ENCODE measurements at places on chromosomes 7 and 10.
A peak's percentile ranks its signal among the peaks of the same experiment; 100 is the strongest.

DNA sequence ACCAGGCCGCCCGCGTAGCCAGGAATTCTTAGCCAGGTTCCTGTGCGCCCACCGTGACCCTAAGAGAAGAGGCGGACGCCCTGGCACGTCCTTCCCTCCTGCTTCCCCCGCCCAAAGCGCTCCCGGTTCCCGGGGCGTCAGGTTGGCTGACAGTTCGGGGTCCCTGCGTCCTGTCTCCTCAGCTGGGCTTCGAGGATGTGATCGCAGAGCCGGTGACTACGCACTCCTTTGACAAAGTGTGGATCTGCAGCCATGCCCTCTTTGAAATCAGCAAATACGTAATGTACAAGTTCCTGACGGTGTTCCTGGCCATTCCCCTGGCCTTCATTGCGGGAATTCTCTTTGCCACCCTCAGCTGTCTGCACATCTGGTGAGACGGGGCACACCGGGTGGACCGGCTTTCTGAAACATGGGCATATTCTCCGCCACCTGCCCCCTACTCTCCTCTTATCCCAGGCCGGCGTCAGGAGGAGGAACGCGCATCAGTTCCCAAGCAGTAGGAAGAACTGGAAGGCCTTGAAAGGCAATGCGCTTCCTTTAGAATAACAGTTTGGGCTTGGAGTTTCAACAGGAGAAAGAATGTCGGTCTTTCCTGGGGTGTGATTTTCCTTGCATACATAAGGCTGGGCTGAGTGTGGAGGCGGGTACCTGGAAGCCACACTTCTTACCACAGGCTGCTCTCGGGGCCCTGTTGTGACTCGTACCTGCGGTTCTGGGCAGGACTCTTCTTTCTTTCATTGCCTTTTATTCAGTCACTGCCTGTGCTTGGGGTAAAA lies 728 bp downstream of the CAV2 start:
- no peak overlapping the region for H3K27ac ChIP-seq
- peak overlapping the region; percentile 39 for H3K4me3 ChIP-seq
- peaks cover 12% of the 10 kb centered on the region for H3K4me1 ChIP-seq
- DNase-seq = peak; percentile 33

GRCh38 chr7:57443567-57443966 lies 6.4 kb upstream of the ZNF716 start:
- H3K4me3 ChIP-seq = no peak overlapping the region
- no peaks in the 10 kb centered on the region for H3K4me1 ChIP-seq
- H3K27me3 ChIP-seq = no peaks in the 10 kb centered on the region
- no peak for DNase-seq
- no peaks in the 10 kb centered on the region for H3K36me3 ChIP-seq

GRCh38 chr10:96532523-96532922 lies 18.8 kb upstream of the TLL2 start:
- no peak for DNase-seq
- H3K27ac ChIP-seq = no peak overlapping the region
- H3K4me1 ChIP-seq = peaks cover 1% of the 10 kb centered on the region
- no peaks in the 10 kb centered on the region for H3K27me3 ChIP-seq
- no peak overlapping the region for H3K4me3 ChIP-seq
- H3K36me3 ChIP-seq = peaks cover 23% of the 10 kb centered on the region

GRCh38 chr7:134926396-134926795 lies 59.9 kb upstream of the AGBL3 start:
- no peak overlapping the region for H3K4me3 ChIP-seq
- no peaks in the 10 kb centered on the region for H3K36me3 ChIP-seq
- H3K27me3 ChIP-seq = no peaks in the 10 kb centered on the region
- H3K4me1 ChIP-seq = no peaks in the 10 kb centered on the region

- no peaks in the 10 kb centered on the region for H3K36me3 ChIP-seq
- no peak overlapping the region for H3K27ac ChIP-seq
- no peak overlapping the region for H3K4me3 ChIP-seq
- H3K4me1 ChIP-seq = peaks cover 6% of the 10 kb centered on the region
Measured at GRCh38 chr10:114925587-114926586, 12.1 kb upstream of the TRUB1 start.

DNA sequence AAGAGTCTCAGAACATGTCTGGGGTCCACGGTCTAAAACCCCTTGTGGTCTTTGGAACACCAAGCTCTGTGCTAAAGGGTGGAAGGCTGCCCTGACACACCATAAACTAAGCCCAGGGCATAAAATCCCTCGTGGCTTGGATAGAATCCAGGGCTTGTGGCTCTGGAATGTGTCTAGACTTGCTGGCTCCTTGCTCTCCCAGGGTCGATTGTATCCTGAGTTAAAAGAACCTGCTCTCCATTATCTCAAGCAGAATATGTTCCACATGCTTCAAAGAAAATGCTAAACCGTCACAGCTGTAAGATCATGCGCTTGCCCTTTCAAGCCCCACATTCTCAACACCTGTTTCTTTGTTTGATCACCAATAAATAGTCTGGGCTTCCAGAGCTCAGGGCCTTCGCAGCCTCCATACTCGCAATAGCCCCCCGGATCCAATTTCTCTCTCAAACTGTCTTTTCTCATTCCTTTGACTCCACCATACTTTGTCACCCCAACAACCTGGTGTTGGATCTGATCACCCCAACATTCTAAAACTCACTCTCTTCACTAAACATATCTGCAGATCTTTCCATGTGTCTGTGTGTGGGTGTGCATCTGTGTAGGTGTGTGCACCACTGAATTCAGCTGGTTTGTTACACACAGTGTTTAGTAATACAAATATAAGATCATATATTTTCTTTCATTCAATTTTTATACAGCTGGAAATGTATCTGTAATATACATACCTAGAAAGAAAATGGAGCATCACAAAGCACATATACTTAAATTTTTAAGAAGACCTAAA lies 238.5 kb downstream of the ZMYND11 start:
- no peaks in the 10 kb centered on the region for H3K27me3 ChIP-seq
- no peak for DNase-seq
- H3K4me3 ChIP-seq = no peak overlapping the region
- H3K36me3 ChIP-seq = no peaks in the 10 kb centered on the region
- peaks cover 13% of the 10 kb centered on the region for H3K4me1 ChIP-seq

DNA sequence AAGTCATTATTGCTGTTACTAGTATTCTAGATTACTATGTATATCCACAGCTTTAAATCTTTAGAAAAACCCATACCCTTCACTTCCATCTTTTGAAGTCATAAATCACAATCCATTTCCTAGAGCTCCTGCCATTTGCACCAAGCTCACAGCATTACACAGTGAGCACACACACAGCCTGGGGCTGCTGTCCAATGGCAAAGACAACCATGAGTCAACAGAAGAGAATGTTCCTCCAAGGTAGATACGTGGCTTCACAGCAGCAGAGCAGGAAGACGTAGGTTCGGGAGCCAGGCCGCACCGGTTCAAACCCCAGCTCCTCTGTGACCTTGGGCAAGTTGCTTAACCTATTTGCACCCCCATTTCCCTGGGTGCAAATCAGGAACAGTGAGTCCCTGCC lies 234.6 kb downstream of the DIP2C start:
- H3K27ac ChIP-seq = peak overlapping the region; percentile 78
- H3K36me3 ChIP-seq = peaks cover 2% of the 10 kb centered on the region
- peaks cover 38% of the 10 kb centered on the region for H3K4me1 ChIP-seq

DNA sequence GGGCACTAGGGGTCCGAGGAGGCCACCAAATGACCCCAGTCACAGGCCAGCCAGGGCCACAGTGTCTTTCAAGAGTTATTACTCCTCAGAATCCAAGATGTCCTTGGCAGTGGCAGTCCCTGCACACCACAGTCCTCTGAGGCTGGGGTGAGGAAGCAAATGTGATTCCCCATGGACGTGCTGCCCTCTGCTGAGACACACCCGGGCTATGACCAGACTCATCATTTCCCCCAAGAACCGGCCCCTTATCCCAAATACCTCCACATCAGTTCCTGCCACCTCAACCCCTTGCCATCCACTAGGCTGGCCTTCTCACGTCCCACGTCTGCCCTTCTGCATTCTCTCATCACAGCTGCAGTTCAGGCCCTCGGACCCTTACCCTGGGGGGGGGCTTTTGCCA lies 5.0 kb downstream of the PRKAG2 start:
- peaks cover 10% of the 10 kb centered on the region for H3K4me1 ChIP-seq
- H3K4me3 ChIP-seq = no peak overlapping the region
- H3K36me3 ChIP-seq = no peaks in the 10 kb centered on the region
- H3K27ac ChIP-seq = no peak overlapping the region
- no peak for DNase-seq
- no peaks in the 10 kb centered on the region for H3K27me3 ChIP-seq

- no peaks in the 10 kb centered on the region for H3K36me3 ChIP-seq
- H3K27ac ChIP-seq = no peak overlapping the region
- no peaks in the 10 kb centered on the region for H3K27me3 ChIP-seq
- H3K4me3 ChIP-seq = no peak overlapping the region
Measured at GRCh38 chr10:18497806-18498369, 153.5 kb downstream of the NSUN6 start.

GRCh38 chr7:132029369-132030085 lies 473.1 kb upstream of the PODXL start:
- H3K4me1 ChIP-seq = no peaks in the 10 kb centered on the region
- H3K4me3 ChIP-seq = no peak overlapping the region
- no peaks in the 10 kb centered on the region for H3K36me3 ChIP-seq
- no peak overlapping the region for H3K27ac ChIP-seq
- DNase-seq = no peak

DNA sequence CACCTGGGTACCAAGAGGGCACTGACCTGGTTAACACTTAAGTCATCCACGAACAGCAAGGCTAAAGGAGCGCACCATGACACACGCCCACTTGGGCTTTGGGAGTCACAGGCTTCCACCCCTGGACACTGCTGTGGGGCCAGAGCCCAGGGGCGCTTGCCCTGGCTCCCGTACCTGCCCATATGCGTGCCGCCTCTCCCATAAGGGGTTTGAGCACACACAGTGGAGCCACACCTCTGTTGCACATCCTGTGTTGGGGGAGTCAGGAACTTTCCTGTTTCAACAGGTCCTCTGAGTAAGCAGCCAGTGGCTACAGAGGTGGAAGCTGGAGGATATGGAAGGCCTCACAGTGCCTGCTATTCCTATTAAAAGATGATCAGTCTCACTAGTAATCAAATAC lies 152.0 kb downstream of the REEP3 start:
- H3K4me3 ChIP-seq = no peak overlapping the region
- no peak overlapping the region for H3K27ac ChIP-seq
- no peaks in the 10 kb centered on the region for H3K36me3 ChIP-seq

GRCh38 chr7:157409149-157409752 lies 72.4 kb downstream of the DNAJB6 start:
- H3K4me1 ChIP-seq = peaks cover 12% of the 10 kb centered on the region
- H3K36me3 ChIP-seq = no peaks in the 10 kb centered on the region
- DNase-seq = no peak
- H3K27me3 ChIP-seq = no peaks in the 10 kb centered on the region

DNA sequence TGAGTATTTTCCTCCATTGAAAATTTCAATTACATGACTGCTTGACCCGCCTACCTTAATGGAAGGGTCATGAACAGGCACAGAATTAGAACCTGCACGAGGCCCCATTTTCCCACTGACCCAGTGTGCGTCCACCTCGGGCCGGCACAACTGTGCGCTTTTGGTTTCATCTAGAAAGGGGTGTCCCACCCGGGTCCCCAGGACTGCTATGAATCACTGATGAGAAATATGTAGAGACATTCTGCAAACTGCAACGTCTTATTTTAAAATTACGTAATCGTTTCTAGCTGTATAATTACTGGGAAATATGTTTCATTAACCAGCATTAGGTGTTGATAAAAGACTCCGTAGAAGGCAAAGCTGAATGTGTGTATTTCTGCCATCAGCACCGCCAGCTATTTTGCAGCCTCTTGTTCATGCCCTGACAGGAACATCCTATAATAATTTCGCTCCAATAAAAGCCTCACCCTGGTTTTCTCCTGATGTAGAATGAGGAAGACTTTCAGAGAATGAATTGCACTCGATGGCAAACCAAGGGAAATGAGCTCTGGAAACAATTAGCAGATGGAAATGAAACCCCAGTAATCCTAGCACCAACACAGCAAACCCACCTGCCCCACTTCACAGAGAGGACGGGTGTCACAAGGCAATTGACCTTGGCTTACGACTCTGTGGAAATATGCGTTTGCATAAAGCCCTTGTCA lies 562.1 kb downstream of the DNAJB6 start:
- no peaks in the 10 kb centered on the region for H3K27me3 ChIP-seq
- H3K27ac ChIP-seq = no peak overlapping the region
- H3K4me1 ChIP-seq = peaks cover 3% of the 10 kb centered on the region
- H3K36me3 ChIP-seq = no peaks in the 10 kb centered on the region
- DNase-seq = no peak

DNA sequence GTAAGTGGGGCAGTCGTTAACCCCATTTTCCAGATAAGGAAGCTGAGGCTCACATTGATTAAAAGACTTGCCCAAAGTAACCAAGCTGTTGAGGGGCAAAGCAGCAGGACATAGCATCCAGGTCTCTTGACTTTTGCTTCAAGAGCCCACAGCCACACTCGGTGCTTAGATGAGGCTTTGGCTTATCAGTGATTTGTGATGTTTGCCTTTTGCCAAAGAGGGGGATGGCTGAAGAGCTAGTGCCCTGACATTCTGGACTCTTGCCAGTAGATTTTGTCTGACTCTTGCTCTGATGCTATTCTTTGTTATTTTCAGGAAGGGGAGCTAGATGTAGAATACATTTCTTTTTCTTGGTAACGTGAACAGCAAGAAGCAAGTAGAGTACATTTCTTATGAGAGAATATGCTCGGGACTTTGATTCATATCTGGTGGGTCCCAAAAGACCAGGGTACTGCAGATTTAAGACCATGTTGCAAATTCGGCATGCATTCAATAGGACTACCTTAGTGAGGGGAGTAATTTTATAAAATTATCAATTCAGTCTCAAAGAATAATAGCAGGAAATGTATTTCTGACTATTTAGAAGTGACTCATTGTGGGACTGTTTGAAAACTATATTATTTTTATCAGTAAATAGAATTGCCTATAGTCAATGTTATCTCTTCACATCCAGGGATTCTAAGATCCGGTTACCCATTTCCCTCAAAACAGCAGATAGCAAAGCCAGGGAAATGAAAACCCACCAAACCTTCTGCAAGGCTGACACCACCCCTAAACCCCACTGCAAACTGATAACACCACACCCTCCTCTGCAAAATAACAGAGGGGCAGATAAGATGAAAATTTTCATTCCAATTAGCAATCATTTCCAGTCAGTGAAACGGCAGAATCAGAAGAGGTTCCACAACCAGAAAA lies 180.0 kb upstream of the BMPER start:
- no peak overlapping the region for H3K4me3 ChIP-seq
- H3K27ac ChIP-seq = no peak overlapping the region
- no peak for DNase-seq
- no peaks in the 10 kb centered on the region for H3K27me3 ChIP-seq
- no peaks in the 10 kb centered on the region for H3K36me3 ChIP-seq
- no peaks in the 10 kb centered on the region for H3K4me1 ChIP-seq

DNA sequence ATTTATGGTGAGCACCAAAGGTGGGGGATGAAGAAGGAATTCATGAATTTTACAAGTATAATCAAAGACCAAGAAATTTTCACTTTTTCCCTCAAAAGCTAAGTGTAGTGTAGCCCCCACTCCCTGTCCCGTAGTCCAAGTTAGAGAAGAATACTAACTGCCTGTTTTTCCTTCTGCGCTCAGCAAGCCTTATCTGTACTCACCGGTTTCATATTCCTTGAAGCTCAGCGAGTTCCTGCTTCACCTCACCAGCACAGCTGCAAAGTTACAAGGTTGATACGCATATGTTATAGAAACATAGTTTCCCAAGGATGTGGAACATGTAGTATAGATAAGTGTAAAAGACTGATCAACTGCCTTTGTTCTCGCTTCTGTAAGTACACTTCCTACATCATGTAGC lies 16.0 kb upstream of the ZNF33B start:
- no peak overlapping the region for H3K27ac ChIP-seq
- H3K4me3 ChIP-seq = no peak overlapping the region
- peaks cover 7% of the 10 kb centered on the region for H3K4me1 ChIP-seq
- no peak for DNase-seq
- H3K36me3 ChIP-seq = no peaks in the 10 kb centered on the region

GRCh38 chr7:89001306-89001705 lies 205.8 kb upstream of the TEX47 start:
- peaks cover 18% of the 10 kb centered on the region for H3K4me1 ChIP-seq
- no peaks in the 10 kb centered on the region for H3K36me3 ChIP-seq
- H3K27ac ChIP-seq = no peak overlapping the region
- H3K4me3 ChIP-seq = no peak overlapping the region
- no peak for DNase-seq
